ENCODE measurements at places on chromosomes 2 and 18.

DNA sequence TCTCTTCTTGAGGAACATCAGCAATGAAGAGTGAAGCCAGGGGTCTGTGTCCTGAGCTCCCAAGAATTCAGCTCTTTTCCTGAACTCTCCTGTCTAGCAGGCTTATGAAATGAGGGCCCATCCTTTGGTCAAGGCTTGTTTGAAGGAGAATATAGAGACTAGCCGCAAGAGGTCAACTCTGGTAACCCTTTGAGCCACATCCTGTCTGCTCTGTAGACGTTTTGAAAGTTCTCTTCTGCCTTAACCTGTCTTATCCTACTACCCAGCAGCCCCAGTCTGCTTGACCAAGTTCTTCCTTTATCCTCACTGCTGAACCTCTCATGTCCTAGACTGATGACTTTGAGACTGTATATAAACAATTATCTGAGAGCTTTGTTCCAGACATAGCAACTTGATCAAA is 5.4 kb downstream of the SEMA4F start:
- no peak for DNase-seq

- DNase-seq, result no peak
Observed at GRCh38 chr18:44916429-44917207, 235.9 kb downstream of the SETBP1 start.

DNA sequence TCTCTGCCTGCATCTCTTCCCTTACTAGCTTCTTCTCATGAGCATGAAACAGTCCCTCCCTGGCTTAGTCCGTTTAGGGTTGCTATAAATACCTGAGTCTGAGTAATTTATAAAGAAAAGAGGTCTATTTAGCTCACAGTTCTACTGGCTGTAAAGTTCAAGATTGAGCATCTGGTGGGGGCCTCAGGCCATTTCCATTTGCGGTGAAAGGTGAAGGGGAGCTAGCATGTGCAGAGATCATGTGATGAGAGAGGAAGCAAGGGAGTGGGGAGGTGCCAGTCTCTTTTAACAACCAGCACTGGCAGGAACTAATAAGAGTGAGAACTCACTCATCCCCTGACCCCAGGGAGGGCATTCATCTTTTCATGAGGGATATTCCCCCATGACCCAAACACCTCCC is 26.8 kb downstream of the RHBDD1 start:
- no peak for DNase-seq

DNA sequence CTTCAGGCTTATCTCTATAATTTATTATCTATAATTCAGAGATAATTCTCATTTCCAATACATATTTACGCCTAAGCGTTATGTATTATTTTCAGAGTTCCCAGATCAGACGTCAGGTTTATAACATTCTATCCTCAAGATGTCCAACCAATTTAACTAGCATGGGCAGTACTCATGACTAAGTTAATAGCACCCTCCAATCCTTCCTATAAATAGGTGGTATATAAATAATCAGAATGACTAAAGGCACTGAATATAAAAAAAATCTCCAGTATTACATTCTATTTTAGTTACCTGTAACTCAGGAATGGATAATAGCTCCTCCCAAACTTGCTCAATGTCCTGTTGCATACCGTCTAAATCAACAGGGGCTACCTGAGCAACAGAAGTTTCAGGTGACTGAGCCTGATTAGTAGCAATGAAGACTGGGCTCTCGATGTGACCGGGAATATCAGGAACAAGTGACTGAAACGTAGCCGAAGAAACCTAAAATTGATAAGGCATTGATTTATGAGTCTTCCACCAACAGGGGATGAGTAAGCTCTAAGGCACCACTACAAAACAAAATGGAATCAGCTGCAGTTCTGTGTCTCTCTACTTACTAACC is 19.6 kb downstream of the HNRNPA3 start:
- DNase-seq, result no peak

GRCh38 chr2:196823750-196824522 is 14.8 kb upstream of the C2orf66 start:
- no peak for DNase-seq

- DNase-seq, result peak; percentile 83
Observed at GRCh38 chr2:6909431-6910385, 7.5 kb upstream of the RNF144A start.

DNA sequence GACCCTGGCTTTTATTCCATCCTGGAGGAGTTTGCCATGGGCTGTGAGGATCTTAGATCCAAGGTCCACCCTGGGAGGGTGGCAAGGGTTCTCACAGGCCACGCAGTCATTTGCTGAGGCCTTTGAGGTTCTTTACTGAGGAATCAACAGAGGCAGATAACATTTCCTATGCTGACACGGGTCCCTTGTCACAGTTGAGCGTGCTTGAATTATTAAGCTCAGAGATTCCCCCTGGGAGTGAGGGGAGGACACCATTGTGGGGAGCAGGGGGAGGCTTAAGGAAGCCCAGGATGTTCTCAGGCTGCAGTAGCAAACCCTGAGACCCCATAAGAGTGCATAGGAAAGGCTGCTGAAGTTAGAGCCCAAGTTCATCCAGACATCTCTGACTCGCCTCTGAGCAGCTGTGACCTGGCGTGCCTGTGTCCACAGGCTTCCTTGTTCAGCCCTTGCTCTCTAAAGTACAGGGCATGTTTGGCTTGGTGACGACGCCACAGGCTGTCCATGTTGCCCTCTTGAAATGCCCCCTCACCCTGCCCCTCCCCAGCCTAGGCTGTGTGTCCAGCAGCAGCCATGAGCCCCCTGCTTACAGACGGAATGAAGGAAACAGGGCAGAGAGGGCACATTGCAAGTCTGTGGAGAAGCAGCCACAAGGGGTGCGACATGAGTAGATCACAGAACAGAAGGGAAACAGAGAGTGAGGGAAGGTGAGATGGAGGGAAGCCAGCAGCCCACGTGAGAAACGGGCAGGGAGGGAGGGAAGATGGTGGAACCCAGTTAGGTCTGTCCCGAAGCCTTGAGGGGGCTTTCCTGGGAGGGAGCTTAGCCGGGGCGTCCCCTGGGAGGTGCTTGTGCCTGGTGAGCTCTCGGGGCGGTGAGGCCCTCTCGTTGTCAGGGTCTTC is 34.0 kb downstream of the NAPG start:
- DNase-seq, result no peak

Data from activated CD8-positive, alpha-beta memory T cell treated with anti-CD3 and anti-CD28 coated beads, Interleukin-2, amount 10 ng/mL, durations not matched to agents 7 days and 5 days (primary cell).